Fibroblast of skin of abdomen (primary cell): ENCODE measurements at places on chromosomes 3 and 15.
A peak's percentile ranks its signal among the peaks of the same experiment; 100 is the strongest.

- peak; percentile 76 for DNase-seq
Measured at GRCh38 chr3:50121072-50122032, 32.6 kb downstream of the RBM5 start.

DNA sequence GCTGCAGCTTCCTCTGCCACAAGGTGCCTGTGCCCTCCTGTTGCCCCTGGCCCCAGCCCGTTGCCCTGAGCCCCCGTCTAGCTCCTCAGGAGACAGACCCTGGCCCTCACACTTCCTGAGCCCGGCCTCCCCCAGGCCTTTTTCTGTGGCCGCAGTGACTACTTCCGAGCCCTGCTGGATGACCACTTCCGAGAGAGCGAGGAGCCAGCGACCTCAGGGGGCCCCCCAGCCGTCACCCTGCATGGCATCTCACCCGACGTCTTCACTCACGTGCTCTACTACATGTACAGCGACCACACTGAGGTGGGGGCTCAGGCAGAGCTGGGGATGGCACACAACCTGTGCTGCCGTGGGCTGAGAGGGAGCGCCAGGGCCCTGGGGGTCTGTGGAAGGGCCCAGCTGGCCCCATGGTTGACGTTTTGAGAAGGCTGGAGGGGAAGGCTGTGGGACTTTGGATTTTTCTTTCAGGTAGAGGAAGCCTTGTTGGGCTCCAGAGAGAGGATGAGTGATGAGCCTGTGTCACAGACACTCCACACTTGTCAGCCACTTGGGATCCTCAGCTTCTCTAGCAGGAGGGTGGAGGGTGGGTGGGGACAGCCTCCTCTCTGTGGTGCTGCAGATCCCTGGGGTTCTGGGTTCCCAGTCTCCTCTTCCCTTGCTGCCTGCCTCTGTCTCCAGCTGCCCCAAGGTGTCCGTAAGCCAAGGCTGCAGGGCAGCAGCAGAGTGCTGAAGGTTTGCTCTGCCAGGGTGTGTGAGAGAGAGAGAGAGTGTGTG is 5.0 kb downstream of the ABTB1 start:
- DNase-seq: no peak

- no peak for DNase-seq
Measured at GRCh38 chr3:141100531-141101320, 49.6 kb downstream of the SPSB4 start.

DNA sequence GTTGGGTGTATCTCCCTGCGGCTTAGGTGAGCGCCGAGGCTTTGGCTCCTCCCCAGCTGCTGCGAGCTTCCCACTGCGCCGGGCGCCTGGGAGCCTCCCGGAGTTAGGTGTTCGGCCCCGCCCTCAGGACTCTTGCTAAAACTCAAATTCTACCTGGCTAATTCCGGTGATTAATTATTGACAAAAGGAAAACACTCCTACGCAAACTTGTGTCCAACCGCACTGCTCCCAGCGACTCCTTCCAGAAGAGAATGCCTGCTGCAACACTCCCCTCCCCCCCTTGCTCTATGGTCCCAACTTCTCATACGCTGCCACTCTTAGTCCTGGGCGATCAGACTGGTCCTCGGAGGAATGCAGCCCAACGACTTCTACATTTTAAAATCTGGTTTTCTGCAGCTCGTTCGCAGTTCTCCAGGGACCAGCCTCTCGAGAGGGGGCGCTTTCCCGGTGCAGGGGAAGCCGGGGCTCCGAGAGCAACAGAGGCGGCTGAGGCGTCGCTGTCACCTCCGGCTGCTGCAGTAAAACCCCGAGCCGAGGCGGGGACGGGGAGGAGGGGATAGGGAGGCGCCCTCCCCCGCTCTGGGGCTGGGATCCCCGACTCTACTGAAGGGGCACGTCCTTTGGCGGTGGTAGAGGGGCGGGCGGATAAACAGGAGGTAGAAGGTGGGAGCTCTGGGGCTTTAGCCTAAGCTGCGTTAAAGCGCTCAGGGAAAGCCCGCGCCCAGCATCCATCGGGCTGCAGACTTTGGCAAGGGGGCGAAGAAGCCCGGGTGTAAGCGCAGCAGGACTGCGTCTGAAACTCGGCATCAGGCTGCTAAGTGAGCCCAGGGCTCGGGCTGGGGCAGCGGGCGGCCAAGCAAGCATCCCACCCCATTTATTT is at the start of gene SPTSSB:
SPTSSB (minus strand) TSS at position 77 of the 880 bp plus-strand sequence. CDS start 25,194 bp downstream, outside the sequence.
- DNase-seq: no peak

DNA sequence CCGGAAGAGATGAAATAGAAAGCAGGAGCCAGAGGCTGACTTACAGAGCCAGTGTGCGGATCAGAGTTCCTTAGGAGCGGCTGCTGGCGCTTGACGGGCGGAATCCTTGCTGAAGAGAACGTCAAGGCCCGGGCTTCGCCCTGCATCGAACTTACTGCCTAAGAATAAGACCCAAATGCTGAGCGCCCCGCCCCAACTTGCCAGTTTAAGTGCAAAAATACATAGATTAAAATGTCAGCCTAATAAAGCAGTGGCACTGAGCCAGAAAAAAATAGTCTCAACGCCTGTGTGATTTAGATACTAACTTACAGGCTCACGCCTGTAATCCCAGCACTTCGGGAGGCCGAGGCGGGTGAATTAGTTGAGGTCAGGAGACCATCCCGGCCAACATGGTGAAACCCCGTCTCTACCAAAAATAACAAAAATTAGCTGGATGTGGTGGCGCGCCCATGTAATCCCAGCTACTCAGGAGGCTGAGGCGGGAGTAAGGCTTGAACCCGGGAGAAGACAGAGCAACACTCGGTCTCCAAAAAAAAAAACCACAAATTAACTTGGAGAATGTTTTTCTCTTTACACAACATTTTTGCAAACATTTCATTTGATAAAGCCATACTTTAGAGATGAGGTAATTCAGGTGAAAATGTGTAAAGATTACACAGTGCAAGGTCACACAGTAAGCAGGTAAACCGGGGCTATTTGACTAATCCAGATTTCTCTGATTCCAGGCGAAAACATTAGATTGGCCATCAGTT is 1.2 kb upstream of the UBP1 start:
- no peak for DNase-seq

- no peak for DNase-seq
Measured at GRCh38 chr3:182342252-182342651, 451.1 kb upstream of the ATP11B start.

GRCh38 chr3:57911593-57911992 is 96.6 kb upstream of the FLNB start:
- DNase-seq: no peak

DNA sequence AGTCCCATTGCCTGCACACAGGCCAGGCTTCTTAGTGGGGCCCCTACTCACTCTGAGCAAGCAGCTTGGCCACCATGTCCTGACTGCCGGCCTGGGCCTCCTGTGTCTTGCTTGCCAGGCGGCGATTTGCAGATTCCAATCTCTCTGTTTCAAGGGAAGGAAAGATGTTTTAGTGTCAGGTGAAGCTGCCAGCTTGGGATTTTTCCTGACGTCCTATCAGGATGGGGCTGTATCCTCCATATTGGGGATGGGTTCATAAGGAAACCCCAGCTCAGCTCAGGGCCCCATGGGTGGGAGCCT is 8.5 kb downstream of the AMOTL2 start:
- DNase-seq: no peak

DNA sequence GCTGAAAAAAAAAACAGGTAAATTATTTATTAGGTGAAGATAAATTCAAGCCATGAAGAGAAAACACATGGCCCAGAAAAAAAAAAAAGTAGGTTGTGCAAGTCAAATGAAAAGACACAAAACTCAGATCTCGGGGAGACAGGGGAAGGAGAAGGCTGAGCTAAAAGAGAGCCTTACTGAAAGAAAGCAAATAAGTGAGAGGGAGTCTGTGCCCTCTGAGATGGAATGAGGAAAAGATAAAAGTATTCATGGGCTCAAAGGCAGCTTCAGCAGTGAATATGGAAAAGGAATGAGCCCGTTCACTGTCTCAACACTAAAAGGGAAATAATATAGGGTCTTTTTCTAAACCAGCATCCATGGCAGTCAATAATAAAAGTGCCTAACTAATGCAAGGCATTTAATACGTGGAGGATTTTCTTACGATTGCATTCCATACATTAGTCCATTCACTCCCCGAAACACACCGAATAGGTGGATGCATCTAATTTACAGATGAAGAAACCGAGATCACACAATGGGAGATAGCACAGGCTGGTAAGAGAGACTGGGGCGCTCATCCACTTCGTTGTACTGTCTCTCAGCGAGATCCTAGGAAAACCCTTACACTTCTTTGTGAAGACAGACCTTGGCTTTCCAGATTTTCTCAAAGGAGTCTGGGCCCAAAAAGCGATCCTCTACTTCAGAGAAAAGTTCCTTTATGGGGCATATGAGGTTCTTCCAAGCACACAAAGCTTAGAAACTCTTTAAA is 1.1 kb downstream of the TFDP2 start:
- no peak for DNase-seq

DNA sequence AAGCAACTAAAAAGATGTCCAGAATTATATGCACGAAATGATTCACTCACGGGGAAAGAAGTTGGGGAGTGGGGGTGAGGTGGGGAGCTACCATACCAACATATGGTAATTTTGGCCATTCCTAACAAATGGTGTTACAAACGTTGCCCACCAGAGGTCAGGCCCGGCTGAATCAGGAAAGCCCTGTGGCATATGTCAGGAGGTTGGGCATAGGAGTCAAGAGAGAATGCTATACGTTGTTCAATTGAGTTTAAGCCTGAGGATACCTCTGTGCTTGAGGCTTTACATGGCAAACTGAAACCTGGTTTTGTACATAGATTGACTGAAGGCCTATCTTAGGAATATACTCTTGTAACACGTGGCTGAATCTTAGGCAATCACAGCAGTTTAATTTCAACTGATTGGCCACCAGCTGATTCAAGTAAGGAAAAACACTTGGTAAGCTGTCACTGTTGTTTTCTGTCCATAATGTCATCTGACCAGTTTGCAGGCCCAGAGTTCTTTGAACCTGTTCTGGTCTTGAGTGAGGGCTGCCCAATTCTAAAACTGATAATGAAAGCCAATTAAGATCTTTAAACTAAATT is 23.4 kb upstream of the SLC2A2 start:
- peak; percentile 75 for DNase-seq

DNA sequence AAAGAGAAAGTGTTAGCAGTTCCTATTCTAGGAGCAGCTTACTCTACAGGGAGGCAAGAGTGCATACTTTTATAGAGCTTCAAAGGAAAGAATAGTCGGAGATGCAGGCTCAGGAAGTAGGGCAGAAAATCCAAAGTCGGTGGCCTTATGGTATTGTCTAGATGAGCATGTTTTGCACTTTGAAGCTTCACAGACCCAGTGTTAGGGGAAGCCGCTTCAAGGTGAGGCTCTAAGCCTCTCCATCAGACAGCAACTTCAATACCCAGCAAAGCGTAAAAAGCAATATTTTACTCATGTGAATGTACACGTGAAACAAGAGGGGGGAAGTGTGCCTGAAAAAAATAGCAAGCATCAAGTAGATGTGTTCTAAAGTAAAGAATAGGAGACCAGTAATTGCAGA is 125.6 kb upstream of the RASGRP1 start:
- no peak for DNase-seq

DNA sequence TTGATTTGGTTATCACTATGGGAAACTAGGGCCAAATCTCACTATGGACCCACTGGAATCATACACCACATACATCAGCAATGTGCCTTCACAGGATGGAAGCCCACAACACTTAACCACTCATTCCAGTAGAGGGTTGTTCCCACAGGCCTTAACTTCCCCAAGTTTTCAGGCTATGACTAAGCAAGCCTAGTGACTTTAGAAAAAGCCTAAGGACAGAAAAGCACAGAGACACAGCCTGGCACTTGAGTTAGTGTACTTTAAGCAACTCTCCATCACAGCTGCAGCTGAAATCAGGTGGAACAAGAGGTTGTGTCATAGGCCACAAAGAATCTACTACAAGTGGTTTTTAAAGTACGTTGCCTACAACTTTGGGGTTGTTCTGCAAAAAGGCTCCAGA is 128.7 kb downstream of the LRRN1 start:
- DNase-seq: no peak

DNA sequence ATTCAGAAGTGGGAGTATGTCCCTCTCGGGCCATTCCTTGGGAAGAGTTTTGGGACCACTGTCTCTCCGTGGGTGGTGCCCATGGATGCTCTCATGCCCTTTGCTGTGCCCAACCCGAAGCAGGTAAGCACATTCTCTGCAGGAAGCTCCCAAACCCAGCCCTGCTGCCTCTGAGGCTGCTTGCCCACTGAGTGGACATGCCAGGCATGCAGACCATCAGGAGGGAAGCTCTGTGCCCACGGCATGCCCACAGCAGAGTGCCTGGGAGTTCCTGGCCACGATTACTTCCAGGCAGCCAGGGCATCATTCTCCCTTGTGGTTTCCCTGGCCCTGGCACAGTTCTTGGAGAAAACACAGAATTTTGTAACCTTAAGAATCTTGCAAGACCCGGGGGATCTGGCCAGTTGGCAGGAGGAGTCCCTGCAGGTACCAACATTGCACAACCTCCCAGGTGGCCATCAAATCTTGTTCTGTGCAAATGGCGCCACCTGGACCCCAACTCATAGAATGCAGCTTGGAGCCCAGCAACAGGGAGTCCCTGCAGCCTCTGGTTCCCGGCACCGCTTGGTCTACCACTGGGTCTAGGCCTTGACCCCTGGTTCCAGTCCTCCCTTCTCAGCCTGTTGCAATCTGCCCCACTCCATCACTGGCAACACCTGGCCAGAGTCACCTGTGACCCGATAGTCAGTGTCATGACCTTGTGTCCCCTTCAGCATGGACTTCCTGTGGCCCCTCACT is 20.4 kb downstream of the FAH start:
- peak; percentile 38 for DNase-seq

- DNase-seq: peak; percentile 85
Measured at GRCh38 chr15:68818066-68818768, 2.5 kb downstream of the ANP32A start.

GRCh38 chr15:56788359-56788758 is 55.0 kb upstream of the ZNF280D start:
- no peak for DNase-seq

GRCh38 chr15:72341361-72341760 is 21.4 kb upstream of the CELF6 start:
- DNase-seq: peak; percentile 5

DNA sequence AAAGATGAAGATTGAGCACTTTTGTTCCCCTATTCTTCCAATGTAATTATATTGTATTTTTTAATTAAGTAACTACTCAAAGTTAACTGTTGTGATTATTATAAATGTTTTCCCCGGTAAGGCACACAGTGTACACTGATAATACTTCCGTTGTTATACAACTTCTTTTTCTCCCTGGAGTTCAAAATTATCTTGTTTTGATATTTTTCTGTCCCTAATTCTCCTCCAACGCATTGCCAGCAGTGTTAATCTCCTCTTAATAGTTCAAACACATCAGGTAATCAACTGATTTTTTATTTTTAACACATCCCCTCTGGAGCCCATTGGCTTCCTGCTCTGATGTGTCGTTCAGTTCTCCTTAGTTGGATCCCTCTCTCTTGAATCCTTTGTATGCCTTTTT is 32.3 kb upstream of the MFSD1 start:
- DNase-seq: no peak

GRCh38 chr3:196012481-196012880 is 69.4 kb downstream of the TFRC start:
- peak; percentile 12 for DNase-seq
